ENCODE measurements at places on chromosomes 7 and 10.

- no peak for DNase-seq
These were observed 164.4 kb downstream of the SH2D4B start for GRCh38 chr10:80702143-80702542.

DNA sequence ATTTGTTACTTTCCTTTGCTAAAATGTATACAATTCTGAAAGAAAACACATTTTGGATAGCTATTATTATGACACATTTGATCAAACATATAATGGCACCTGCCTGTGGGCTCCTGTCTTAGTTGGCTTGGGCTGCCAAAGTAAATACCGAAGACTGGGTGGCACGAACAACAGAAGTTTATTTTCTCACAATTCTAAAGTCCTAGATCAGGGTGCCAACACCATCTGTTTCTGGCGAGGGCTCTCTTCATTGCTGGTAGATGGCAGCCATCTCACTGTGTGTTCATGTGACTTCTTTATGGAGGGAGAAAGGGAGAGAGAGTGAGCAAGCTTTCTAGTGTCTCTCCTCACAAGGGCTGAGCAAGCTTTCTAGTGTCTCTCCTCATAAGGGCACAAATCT, 195.8 kb upstream of the FAM3C start:
- no peak for DNase-seq

GRCh38 chr10:20105931-20106330, 289.7 kb downstream of the PLXDC2 start:
- peak; percentile 12 for DNase-seq

DNA sequence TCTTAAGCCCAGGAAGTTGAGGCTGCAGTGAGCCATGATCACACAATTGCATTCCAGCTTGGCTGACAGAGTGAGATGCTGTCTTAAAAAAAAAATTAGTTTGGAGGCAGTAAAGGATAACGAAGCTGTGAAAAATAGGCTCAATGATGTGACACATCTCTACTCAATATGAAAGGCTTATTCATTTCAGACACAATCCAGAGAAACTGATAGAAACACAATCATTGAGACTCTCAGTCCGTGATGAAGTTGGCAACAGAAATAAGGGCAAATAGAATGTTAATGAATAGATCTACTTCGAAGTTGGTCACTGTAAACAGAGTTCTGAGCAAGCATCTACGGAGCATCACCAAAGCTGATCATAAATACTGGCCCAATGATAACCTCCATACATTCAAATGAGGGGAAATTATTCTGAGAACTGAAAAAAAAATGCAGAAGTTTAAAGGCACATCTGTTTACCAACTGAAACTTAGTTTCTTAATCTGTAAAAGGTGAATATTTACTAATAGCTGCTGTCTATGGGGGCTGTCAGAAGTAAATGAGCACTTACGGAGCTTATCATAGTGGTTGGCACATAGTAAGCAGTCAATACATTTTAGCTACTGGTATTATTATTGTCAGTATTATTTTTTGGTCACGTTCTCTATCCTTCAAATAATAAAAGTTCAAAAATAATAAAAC, 70.4 kb downstream of the AKR1B1 start:
- DNase-seq, result no peak

DNA sequence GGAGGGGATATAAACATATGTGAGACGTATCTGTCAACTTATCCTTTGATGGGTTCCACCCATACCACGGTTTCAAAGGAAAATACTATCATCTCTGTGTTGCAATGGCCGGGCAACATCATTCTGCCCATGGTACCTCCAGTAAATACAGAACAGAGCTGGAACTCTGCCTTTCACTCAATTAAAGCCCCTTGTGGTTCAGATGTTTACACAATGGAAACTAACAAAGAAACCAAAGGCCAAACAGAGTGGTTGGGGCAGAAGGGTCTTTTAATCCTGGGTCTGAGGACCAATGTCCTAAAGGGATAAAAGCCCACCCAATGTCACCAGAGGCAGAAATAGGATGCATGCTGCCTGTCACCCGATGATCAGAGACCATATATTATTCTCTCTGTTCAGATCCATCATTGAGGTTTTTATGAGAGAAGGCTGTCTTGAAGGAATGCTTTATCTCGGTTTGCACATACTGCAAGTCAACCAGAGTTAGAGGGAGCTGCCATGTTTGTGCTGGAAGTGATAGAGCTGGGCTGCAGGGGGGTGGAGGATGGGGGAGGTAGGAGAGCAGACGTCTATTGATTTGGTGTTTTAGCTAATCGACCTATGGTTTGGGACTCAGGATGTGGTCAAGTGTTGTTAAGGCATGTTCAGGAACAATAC, 105.4 kb upstream of the FRMD4A start:
- no peak for DNase-seq

DNA sequence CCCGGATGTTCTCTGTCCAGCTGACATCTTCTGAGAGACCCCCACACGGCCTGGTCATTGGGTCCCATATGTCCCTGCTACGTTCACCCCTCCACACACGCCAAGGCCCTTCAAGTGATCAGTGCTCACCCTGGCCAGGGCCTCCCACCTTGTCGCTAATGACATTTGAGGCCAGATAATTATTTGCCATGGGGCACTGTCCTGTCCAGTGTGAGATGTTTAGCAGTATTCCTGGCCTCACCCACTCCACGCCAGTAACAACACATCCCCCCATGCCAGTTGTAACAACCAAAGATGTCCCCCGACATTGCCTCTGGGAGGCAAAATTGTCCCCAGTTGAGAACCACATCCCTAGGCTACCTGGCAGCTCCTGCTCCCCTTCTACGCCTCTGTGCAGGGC, 49.9 kb upstream of the NANOS1 start:
- no peak for DNase-seq

All from BJ (cell line).